ENCODE measurements at places on chromosomes 13 and 19.
A peak's percentile ranks its signal among the peaks of the same experiment; 100 is the strongest.

- no peak for DNase-seq
Observed at GRCh38 chr13:35871561-35871960, 259.6 kb downstream of the DCLK1 start.

DNA sequence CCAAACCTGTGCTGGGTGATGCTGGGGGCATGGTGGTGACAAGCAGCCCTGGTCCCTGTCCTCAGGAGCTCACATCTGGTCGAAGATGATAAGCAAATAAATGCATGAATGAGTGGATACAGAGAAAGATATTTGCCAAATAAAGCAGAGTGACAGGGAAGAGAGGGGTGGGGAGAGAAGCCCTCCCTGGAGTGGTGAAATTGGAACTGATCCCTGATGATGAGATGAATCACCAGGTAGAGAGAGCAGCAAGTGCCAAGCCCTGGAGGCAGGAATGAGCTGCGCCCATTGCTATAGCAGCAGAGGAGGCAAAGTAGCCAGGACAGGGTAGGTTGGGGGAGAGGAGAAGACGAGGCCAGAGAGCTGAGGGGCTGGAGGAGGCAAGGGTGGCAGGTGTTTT, 13.7 kb downstream of the FXYD5 start:
- no peak for DNase-seq

- DNase-seq = no peak
Observed at GRCh38 chr13:75847588-75847987, 211.5 kb downstream of the LMO7 start.

GRCh38 chr13:65999411-65999810, 1230.7 kb downstream of the PCDH9 start:
- DNase-seq = no peak

GRCh38 chr19:5318306-5318705, 22.3 kb downstream of the PTPRS start:
- DNase-seq = no peak

DNA sequence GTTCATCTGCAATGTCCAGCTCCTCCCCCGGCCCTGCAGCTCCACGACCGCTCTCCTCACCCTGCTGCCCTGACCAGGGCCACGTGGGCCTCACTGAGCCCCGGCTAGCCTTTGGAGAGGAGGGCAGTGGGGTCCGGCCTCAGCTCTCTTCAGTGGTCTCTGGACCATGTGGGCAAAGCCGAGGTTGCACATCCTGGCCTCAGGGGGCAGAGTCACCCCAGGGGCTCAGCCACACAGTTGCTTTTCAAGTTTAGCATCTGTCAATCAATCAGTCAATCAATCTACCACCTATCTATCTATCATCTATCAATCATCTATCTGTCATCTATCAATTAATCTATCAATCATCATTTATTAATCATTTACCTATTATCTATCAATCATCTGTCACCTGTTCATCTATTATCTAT, 3.0 kb upstream of the DIRAS1 start:
- no peak for DNase-seq

DNA sequence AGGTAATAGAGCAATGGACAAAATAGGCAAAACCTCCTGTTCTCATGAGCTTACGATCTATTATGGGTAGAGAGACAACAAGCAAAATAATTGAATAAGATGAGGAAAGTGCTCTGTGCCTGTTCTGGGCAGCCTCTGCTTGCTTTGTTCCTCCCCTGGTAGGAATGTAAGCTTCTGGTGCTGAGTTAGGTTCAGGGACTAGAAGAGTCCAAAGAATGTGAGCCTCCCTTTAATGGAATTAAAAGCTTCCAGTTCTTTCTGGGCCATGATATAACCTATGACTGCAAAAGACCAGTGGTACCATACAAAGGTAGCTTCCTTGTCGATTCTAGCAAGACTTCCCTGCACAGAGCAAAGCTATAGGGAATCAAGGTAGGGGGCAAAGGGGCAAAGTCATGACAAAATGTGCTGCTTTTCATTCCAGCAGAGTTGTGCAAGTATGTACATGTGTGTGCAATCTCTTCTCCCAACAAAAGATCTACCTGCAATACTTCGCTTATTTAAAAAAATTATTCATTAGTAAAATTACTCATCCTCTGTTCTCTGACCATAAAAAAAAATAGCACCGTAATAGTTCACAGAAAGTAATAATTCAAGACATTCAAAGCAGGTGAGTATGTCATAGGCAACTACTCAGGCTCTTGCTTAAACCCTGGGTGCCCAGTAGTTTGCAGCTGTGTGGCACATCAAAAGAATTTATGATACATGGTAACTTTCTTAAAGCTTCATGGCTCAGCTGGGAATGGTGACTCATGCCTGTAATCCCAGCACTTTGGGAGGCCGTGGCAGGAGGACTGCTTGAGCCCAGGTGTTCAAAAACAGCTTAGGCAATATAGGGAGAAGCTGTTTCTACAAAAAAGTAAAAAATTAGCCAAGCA, 21.4 kb downstream of the ACOD1 start:
- no peak for DNase-seq

DNA sequence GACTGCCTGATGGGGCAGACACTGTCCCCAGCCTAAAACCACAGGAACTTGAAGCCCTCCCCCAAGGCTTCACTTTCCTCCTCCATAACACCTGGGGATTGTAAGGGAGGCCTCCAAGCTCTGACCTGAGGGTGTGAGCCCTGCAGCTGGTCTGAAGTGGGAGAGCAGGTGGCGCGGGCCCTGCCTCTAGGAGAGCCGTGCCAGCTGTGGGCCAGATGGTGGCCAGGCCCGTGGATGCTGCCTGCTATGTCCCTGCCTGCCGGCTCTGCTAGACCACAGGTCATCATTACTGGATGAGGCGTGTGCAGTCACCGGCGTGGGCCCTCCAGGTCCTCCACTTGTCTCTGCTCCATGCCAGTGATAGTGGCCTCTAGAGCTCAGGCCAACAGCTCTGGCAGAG, 3.5 kb upstream of the KLHL26 start:
- DNase-seq = no peak

GRCh38 chr19:29404951-29405727, 120.7 kb upstream of the VSTM2B start:
- DNase-seq = no peak

- no peak for DNase-seq
Observed at GRCh38 chr13:24282256-24282655, 27.1 kb upstream of the C1QTNF9 start.

DNA sequence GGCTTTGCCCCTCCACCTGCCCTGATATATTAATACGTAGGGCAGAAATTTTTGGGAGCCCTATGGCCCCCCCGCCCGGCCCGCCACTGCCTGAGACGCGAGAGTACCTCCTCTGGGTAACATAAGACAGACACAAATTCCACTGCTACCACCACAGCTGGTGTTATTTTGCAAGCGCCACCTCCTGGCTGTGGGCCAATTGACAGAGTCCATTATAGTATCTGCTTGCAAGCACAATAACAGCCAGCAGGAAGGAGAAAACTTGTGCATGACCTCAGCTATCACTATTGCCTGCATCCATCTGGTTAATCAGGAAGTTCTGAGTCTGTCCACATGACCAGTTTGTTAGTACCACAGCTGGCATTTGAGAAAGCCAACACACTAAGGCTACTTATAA, 25.3 kb upstream of the OR10H2 start:
- peak; percentile 60 for DNase-seq

GRCh38 chr19:11123114-11123513, 32.5 kb downstream of the SPC24 start:
- no peak for DNase-seq

- DNase-seq = no peak
Observed at GRCh38 chr19:398719-399118, 10.2 kb downstream of the C2CD4C start.

DNA sequence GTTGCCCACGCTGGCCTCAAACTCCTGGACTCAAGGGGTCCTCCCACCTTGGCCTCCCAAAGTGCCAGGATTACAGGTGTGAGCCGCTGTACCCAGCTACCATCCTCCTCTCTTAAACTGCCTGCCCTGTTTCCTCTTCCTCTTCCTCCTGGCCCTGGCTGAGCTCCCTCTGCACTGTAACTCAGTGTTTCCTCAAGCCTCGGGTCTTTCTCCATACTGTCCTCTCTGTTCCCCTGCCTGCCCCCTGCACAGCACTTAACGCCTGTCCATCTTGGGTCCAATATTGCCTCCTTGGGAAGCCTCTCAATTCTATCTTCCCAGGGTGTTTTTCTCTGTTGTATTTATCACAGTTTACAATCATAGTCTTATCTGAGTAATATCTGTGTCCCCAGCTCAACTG, 6.1 kb downstream of the LIPE start:
- no peak for DNase-seq

DNA sequence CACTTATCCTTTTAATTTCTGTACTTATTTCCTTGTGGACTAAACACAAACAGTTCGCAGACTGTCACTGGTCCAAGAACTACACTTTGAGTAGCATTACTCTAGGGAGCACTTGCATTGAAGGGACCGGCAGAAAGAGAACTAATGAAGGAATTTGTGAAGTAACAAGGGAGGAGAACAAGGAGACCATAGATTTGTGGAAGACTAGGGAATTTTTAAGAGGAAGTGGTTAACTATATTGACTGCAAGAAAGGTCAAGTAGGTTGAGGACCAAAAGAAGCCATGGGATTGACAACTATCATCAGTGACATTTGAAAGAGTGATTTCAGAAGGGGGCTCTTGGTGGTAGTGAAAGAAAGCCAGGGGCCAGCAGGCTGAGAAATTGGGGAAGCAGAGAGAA, 4.0 kb upstream of the RB1 start:
- DNase-seq = no peak

All from hematopoietic multipotent progenitor cell treated with erythropoietin and hydrocortisone succinate and interleukin-3 and kit ligand, for 15 days (in vitro differentiated cells).